ENCODE measurements at places on chromosomes 12 and 14.

GRCh38 chr14:98844456-98844855 is 427.5 kb downstream of the BCL11B start:
- no peak for DNase-seq

- no peak for DNase-seq
These were observed 175.9 kb downstream of the PELI2 start for GRCh38 chr14:56294128-56294527.

GRCh38 chr14:56247495-56248200 is 129.4 kb downstream of the PELI2 start:
- DNase-seq, result no peak

DNA sequence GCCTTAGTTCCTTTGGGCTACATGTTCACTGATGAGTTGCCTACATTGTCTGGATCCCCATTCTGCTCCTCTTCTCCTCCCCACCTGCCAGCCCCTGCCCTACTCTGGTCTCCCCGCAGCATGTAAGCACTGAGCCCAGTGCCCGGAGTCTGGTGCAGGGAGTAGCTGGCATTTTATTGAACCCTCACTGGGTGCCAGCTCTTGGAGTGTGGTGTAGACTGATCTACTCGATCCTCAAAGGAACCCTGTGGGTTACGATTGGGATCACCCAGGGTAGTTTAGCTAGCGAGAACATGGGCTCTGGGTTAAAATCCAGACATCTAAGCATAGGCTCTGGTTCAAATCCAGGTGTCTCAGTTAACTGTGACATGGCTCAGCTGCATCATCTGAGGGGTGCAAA is 8.3 kb upstream of the SERPINA6 start:
- no peak for DNase-seq

DNA sequence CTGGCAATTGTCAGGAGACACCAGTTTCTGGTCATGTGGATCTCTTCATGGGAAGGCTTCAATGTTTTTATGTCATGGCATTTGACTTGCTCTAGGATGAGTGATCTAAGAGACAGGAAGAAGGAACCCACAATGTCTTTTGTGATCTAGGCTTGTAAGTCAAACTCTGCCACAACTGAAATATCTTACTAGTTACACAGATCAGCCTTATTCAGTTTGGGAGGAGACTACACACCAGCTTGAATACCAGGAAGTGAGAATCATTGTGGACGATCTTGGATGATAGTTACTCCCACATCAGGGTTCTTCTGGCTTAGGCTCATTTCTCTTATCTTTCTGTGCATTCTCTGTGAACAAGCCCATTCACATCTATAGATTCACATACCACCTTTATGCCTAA is 236.2 kb upstream of the FBXO33 start:
- no peak for DNase-seq

- no peak for DNase-seq
These were observed 151.5 kb downstream of the ATXN7L3B start for GRCh38 chr12:74689071-74689655.

DNA sequence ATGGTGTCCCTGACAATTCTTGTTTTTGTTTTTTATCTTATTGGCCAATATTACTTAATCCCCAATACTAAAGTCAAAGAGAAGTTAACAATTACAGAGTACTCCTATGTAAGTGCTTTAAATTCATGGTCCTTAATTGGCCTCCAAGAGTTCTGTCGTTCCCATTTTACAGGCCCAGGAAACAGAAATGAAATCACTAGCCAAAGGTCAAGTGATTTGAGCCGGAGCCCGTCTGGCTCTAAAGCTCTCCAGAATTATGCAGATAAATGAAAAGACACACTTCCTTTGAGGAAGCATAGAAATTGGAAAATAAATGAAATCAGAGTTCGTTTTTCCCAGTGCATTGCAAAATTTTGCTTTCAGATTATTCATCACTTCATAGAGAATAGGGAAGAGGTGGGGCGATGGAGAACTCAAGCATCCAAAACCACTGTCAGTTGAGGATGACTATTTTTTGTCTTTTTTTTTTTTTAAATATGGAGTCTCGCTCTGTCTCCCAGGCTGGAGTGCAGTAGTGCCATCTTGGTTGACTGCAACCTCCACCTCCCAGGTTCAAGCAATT is 78.5 kb downstream of the MAP1LC3B2 start:
- DNase-seq, result no peak

DNA sequence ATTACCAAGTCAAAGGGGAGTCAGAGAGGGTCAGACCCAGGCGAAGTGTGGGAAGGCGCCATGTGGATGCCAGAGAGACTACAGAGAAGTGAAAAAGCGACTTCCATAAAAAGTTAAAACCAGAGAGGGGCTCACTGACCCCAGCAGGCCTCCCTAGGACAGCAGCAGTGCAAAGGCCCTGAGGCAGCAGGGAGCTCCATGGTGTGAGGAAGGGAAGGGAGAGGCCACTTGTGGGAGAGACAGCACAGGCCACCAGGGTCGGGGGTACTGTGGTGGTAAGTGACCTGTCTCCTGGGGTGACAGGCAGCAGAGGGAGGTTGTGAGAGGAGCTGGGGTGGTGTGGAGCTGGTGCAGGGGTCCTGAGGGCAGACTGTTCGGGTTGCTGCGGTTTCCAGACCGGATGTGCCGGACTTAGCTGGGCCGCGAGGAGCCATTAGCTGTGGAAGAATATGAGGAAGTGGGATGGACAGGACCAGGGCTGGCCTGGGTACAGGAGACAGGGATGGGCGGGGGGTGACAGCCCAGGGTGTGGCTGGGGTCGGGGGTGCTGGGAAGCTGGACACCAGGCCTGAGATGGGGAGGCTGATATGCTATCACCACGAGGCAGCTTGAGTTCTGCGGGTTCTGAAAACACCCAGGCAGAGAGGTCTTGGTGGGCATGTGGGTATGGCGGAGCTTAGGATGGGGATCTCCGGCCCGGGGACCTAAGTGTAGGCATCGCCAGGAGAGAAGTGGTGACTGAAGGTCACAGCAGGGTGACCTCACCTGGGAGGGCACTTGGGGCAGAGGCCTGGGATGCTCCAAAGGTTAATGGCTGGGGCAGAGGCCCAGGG is 22.7 kb downstream of the SETD1B start:
- DNase-seq, result no peak

- no peak for DNase-seq
These were observed 8.9 kb downstream of the C3AR1 start for GRCh38 chr12:8057306-8057705.

DNA sequence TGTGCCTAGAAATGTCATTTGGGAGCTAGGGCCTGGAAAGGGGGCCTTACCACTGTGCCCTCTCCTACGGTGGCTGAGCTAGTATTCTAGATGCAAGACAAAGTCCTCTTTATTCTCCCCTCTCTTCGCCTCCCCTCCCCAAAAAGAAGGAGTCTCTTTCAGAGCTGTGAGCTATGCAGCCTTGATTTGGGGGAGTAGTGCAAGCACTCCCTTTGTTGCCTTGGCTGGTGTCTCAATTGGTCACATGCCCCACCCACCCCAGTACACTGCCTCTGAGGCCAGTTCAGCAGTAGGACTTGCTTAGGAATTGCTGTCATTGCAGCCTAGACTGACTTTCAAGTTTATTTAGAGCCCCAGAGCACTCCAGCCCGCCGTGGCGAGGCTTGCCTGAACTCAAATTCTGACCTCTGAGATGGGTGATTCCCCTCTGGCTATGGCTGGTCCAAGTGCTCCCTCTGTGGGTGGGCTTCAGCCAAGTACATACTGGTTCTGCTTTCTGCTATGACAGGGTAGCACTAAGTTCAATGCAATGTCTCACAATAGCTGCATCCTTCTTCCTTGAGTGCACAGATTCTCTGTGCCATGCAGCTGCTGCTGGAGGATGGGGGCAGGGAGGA is 37.0 kb upstream of the FBXO33 start:
- peak; percentile 37 for DNase-seq

DNA sequence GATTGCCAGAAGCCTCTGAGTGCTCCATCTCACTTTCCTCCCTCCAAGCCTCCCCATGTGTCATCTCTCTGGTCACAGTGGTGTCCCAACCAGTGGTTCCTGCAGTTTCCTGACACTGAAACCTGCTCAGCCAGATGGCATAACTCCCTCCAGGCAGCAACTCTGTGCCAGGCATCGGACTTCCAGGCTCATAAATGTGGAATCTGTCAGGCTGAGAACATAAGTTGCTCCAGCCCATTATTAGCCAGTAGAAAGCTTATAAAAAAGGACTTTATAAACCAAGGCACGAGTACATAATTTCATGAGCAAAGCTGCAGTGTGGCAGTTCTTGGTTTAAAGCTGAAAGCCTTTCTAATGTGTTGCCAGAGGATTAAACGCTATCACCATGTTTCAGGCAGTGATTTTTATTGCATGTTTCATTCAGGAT is 194.3 kb downstream of the DACT1 start:
- DNase-seq, result no peak

DNA sequence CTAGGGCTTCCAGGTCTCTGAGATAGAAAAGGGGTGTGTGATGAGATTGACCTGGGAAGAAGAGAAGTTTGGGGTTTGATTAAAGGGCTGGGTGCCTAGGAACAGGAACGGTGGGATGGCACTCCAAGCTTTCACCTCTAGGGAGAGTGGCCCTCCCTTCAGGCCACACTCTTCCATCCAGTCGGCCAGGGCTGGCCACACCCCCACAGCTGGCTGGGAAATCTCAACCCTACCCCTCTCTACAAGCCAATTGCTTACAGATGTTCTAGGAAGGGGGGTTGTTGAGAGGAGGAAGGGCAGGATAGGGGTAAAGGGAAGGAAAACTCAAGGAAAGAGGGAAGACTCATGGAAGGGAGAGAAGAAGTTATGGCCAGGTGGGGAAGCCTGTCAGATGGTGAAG is 6.6 kb upstream of the ITGA5 start:
- no peak for DNase-seq

DNA sequence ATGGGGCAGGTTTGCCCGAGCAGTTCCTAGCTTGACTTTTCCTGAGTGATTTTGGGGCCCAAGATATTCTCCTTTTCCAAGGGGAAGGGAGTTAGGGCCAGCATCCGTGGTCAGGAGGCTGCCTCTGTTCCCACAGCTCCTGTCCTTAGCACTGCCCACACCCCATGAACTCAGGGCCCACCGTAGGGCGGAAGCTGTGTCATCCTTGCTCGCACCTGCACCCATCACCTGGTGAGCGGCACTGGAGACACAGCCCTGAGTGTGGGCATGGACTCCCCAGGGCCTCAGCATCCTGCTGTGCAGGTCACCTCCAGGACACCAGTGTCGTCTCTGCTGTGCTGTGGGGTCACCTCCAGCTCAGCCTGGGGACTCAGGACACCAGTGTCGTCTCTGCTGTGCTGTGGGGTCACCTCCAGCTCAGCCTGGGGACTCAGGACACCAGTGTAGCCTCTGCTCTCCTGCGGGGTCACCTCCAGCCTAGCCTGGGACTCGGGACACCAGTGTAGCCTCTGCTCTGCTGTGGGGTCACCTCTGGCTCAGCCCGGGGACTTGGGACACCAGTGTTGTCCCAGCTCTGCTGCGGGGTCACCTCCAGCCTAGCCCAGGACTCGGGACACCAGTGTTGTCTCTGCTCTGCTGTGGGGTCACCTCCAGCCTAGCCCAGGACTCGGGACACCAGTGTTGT is 322.9 kb downstream of the ADGRD1 start:
- no peak for DNase-seq

GRCh38 chr12:51335931-51336330 is 10.5 kb downstream of the CELA1 start:
- DNase-seq, result no peak

DNA sequence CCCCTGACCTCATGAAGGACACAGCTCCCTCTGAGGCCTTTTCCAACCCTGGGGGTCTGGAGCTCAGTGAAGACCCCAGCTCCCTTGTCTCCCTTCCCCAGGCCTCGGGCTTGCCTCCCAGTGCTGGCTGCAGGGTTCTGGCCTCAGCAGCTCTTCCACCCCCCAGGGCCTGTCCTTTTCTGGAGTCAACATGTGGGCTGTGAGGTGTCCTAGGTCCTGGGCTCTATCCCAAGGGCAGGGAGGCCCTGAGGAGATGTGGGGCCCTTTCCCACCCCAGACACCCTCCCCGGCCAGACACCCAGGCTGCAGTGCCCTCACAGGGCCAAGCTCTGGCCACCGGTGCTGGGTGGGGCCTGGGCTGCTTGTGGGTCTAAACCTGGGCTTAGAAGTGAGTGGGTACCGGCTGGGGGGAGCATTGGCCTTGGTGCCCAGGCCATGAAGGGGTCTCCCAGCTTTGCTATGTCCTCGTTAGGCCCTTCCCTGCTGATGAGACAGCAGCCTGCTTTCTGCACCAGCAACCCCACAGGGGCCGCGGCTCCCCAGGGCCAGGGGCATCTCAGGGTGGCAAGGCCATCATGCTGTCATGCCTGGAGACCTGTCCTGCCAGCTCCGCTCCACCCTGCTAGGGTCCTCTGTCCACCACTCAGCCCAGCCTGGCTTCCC is 2.7 kb upstream of the CRIP2 start:
- no peak for DNase-seq

- no peak for DNase-seq
These were observed 9.2 kb downstream of the EGLN3 start for GRCh38 chr14:33941718-33942117.

DNA sequence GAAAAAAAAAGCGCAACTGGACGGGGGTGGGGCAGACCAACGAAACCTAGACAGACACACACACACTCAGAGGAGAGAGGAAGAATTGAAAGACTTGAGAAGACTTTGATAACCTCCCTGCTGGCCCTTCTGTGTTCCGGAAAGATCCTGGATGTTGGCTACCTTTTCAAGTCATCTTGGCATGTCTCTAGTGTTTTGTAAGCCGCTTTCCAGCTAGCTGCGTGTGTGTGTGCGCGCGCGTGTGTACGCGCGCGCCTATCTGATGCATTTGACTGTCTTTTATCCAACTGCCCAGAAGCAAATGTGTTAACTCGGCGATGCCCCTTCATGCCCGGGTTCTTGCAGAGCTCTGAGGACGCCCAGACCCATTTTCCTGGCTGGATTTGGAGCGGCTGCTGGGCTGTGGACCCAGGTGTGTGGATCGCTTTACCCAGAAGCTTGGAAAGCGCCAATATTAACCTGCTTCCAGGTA is 664 bp downstream of the LRFN5 start:
- DNase-seq, result no peak

- no peak for DNase-seq
These were observed 24.2 kb upstream of the INF2 start for GRCh38 chr14:104665114-104665656.

DNA sequence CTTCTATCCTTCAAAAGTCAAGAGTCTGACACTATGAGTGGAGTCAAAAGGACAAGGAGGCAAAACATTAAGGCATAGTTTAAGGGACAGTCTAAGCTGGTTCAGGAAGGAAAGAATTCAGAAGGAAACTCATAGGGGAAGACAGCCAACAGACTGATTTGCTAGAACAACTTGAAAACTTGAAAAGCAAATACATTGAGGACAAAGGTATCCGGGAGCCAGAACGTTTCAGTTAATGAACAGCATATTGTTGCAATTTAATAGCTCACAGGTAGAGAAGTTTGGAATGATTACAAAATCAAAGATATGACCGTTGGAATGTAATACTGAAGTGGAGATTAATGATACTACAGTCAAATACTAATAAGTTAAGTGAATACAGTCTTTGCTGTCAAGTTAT is 312.8 kb upstream of the RPL10L start:
- DNase-seq, result no peak

DNA sequence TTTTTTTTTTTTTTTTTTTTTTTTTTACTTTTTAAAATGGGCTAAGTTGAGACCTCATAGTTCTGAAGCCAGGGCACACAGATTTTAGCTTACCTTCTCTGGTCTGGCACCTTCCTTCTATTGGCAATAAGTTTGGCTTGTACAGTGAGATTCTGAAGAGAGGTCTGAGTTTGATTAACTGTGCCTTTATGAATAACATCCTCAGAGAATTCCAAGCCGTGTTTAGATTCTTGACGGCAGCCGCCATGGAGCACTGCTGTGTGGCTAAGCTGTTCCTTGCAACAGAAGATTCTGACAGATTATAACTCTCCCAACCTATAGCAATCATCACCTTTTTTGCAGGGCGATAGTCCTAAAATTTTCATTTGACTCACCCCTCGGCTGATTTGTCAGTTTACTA is 354.9 kb upstream of the FAR2 start:
- no peak for DNase-seq

GRCh38 chr12:125402874-125403789 is 337.9 kb downstream of the AACS start:
- no peak for DNase-seq
